ENCODE measurements at places on chromosomes 1 and 21. TPM values are rescaled to one million over a fixed set of nuclear protein-coding genes. Genes with fewer than 3 reads are reported as not detected.

- DNase-seq = no peak
Measured at GRCh38 chr1:53608676-53609075, 130.3 kb downstream of the GLIS1 start.

DNA sequence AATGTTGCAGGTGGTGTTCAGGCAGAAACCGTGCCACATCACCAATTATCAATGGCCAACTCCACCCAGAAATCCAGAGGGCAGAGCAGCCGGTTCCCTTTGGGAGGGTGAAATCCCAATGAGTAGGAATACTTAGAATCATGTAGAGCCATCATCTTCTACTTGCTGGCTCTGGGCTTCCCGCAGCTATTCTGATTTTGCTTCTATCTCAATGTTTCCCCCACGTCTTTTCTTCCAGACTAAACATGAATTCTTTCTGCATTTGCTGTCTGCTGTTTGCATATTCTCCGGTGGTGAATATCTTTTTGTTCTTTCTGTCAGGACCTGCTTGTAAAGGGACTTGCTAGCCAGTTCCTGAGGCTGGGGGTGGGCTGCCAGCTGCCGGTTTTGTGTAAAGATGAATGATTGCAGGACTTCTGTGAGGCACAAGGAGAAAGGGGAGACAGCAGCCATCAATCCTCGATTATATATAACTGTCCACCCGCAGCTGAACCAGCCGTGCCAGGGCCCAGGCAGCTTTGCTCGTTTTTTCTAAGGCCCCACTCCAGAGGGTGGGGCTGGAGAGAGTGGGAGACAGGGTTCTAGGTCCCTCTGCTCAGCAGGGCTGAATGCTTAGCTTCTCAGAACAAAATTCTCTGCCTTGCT is 33.2 kb downstream of the PRAMEF20 start:
- DNase-seq = no peak

DNA sequence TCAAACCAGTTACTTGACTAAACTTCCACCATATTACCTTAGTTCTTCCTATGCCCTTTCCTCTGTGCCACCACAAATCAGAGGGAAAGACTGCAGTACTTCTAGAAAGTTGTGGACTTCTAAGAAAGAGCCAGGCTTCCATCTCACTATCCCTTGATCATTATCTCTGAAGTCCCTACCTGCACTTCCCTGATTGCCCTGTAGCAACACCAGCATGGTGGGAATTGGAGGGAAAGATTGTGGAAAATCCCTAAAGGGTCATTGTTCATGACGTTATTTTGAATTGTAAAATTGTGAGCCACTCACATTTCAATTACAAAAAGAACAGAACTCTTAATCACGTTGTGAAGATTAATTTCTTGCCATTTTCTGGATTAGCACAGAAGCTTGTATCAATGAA is 23.4 kb upstream of the KIAA1614 start:
- no peak for DNase-seq

- DNase-seq = no peak
Measured at GRCh38 chr1:3912809-3913685, 13.0 kb upstream of the C1orf174 start.

Gene DFFA
- total RNA-seq = 39.6 TPM

DNA sequence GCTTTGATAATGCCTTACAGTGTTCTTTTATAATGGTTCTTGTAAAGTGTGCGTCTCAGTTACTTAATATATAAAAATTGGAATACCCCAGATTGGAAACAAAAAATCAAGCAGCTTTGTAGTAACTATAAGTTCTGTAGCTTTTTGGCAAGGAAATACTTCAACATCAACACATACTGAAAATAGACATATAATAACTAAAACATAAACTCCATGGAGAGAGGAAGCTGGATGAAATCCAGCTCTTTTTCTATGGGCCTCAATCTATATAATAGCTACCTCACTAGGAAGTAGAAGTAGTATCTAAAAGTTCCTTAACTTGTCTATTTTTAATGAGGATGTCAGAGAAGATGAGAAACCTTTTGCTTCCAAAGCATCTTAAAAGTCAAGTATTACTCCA is 313.3 kb upstream of the NFIA start:
- DNase-seq = no peak

- DNase-seq = no peak
Measured at GRCh38 chr1:2945821-2946231, 75.4 kb upstream of the ACTRT2 start.

DNA sequence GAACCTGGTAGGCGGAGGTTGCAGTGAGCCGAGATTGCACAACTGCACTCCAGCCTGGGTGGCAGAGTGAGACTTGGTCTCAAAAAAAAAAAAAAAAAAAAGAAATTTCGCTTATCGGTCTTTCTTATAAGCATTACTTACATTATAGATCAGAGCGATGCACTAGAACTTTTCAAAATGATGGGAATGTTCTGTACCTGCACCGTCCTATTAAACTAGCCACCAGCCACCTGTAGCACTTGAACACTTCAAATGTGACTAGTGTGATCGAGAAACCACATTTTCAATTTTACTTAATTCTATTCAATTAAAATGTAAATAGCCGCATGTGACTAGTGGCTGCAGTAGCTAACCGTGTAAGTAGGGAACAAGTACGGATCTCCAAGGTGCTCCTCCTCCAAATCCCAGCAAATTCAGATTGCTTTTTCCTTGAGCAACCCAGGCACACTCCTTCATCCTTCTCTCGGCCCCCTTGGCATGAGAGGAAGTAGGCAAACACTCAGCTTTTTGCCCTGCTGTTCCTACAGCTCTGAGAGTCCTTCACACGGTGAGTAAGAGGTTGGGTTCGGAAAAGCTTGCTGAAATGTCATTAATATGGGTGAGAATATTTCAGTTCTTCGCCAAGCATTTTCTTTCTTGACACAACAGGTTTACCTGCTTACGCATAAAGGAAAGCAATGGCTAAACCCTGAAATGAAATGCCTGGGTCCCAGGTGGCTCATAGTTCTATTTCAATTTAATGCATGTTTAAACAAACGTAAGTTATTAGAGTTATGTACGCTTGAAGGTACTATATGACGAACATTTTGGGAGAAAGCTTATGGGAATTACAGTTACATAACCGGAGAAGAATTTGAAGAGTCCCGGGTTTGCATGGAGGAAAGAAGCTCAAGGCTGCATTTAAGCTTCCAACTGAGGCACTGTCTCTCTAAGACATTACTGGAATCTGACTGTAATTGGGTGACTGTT is 69.5 kb upstream of the HUNK start:
- DNase-seq = no peak

DNA sequence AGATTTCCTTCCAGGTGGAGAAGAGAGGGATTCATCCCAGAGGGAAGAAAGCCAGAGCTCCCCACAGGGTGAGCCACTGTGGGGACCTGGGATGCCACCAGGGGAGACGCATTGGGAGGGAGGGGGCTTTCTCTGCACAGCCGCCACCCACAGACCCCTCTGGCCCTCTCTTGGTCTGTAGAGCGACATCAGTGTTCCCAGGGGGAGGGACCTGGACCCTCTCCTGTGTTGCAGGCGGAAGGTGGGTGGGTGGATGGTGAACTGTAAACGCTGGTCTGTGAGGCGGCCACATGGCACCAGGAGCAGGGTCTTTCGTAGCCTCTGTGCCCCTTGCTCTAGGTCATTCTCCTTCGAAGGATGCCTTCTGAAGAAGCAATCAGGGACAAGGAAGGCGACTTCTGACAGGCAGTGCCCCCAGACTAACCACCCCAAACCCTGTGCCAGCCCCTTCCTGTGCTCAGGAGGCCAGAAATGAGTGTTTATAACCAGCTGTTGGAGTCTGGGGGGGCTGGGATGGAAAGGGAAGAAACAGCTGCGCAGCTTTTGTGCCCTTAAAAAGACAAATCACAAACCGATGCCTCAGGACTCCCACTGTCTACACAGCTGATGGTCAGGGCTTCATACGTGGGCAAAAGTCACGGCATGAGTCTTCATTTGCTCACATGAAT is 121.4 kb upstream of the ZBTB40 start:
- no peak for DNase-seq

GRCh38 chr1:61255358-61255703 is 173.0 kb downstream of the NFIA start:
- DNase-seq = no peak

DNA sequence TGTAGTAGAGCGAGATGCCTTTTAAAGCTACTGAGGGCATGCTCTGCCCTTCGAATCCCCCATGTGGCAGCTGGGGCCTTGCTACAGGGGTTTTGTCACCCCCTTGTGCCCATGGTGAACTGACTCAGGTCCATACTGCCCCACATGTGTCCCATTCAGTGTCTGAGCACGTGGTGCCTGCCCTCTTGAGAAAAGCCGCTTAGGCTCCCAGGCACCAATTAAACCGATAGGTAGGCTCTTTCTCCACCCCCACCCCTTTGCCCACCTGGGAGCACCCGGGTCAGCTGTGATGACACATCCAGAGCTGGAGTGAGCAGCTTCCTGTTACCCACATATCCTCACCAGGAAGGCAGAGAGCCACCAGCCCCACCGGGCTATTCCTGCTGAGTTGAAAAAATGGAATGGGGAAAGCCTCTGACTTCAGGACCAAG is 30.5 kb downstream of the TMCC2 start:
- no peak for DNase-seq

GRCh38 chr1:173410133-173410793 is 66.9 kb upstream of the PRDX6 start:
- no peak for DNase-seq

Gene PEAR1
- total RNA-seq = 28.2 TPM

- peak; percentile 68 for DNase-seq
Measured at GRCh38 chr1:67623906-67624305, 61.1 kb upstream of the GADD45A start.

Gene CDC42
- 214 TPM for total RNA-seq

Gene CNR2
- total RNA-seq = not detected

- no peak for DNase-seq
Measured at GRCh38 chr1:240946926-240947325, 335.0 kb upstream of the GREM2 start.

GRCh38 chr1:12708396-12709090 is 7.4 kb upstream of the AADACL3 start:
- DNase-seq = no peak

- peak; percentile 97 for DNase-seq
Measured at GRCh38 chr1:172144445-172145061, 275.9 kb upstream of the C1orf105 start.

Gene CAMK2N1
- 26.8 TPM for total RNA-seq

DNA sequence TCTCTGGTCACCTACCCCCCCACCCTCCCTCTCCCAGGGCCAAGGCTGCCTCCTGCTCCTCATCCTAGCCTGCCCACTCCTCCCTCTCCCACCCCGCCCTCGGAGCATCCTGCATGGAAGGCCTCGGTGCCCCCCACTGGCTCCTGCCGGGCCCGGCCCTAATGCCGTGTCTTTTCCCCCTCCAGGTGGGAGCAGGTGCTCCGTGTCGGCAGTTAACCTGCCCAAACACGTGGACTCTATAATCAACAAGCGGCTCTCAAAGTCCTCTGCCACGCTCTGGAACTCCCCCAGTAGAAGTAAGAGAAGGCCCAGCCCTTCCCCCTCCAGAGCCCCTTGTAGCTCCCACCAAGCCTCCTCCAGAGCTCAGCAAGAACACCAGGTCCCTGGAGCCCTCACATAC is 18.8 kb downstream of the MAP7D1 start:
- DNase-seq = no peak

DNA sequence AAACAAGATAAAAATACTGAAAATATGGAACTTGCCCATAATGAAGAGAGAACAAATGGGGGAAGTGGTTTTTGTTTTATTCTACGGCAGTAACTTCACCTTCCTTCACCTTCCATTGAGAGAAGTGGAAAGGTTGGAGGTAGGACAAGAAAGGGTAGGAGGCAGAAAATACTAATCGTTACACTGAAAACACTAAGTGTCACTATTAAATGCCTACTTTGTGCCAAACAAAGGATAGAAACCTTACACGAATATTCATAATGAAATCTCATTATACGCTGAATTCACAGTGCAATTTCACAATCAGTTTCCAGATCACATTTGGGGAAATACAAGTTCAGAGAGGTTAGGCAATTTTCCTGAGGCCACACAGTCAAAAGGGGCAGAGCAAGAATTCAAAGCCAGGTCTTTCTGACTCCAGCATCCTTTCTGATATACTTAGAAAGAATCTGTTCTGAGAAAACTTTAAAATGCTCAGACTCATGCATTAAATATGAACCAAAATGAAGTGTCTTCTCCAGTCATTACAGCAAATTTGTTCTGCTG is 3.0 kb downstream of the TIAM1 start:
- DNase-seq = no peak

DNA sequence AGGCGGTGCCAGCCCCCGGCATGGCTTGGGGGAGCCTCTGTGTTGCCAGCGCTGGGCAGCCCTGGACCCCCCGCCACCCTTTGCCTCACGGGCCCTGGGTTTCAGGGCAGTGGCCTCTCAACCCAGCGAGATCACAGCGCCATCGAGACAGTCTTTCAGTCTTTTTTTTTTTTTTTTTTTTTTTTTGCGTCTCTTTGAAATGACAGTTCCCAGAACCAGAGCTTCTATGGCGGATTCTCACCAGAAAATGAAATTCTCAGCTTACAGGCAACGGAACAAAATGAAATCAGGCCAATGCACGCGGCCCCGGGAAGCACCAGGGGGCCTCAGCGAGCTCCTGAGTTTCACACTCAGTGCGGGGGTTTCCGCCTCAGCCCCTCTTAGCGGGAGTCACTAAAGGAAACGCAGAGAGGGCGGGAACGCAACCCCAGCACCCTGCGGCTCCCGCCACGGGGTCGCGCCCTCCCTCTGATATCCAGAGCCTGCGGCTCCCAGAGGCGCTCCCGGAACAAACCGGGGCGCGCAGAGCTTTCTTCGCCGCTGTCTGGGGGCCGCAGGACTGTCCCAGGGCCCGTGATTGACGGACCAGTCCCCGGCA is 8.0 kb upstream of the COL6A1 start:
- DNase-seq = no peak

GRCh38 chr1:195591917-195592672 is 1016.1 kb downstream of the KCNT2 start:
- no peak for DNase-seq

DNA sequence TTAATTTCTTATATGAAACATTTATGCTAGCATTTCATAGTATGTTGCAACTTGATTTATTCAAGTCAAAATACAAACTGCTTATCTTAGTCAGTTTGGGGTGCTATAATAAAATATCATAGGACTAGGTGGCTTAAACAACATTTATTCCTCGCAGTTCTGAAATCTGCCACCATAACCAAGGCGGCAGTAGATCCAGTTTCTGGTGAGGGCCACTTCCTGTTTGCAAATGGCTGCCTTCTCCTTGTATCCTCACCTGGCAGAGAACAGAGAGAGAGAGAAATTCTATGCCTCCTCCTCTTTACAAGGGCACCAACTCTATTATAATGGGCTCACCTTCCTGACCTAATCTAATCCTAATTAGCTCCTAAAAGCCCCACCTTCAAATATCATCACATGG is 76.1 kb upstream of the RGS2 start:
- no peak for DNase-seq

Gene TSPEAR
- total RNA-seq = not detected

DNA sequence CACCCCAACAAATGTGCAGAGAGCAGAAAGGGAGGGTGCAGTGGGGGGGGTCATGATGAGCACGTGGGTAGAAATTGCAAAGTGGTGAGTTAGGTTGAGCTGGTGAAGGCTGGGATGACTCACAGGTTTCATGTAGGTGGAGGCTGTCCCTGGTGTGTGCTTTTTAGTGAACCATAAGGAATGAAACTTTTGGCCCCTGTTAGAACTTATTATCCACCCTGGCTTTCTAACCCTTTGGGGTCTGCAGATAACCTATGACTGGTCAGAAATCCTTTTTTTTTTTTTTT is 46.9 kb downstream of the DOP1B start:
- DNase-seq = no peak

Gene LCE1A
- total RNA-seq = not detected

GRCh38 chr21:36927719-36928117 is 38.8 kb downstream of the HLCS start:
- DNase-seq = peak; percentile 92

Gene SPOCD1
- 0.44 TPM for total RNA-seq
